ENCODE measurements at places on chromosomes 12 and 14.

- no peak for DNase-seq
Observed at GRCh38 chr12:72275526-72275925, 3.4 kb downstream of the TRHDE start.

GRCh38 chr14:97781961-97782360 lies 984.8 kb downstream of the VRK1 start:
- no peak for DNase-seq

DNA sequence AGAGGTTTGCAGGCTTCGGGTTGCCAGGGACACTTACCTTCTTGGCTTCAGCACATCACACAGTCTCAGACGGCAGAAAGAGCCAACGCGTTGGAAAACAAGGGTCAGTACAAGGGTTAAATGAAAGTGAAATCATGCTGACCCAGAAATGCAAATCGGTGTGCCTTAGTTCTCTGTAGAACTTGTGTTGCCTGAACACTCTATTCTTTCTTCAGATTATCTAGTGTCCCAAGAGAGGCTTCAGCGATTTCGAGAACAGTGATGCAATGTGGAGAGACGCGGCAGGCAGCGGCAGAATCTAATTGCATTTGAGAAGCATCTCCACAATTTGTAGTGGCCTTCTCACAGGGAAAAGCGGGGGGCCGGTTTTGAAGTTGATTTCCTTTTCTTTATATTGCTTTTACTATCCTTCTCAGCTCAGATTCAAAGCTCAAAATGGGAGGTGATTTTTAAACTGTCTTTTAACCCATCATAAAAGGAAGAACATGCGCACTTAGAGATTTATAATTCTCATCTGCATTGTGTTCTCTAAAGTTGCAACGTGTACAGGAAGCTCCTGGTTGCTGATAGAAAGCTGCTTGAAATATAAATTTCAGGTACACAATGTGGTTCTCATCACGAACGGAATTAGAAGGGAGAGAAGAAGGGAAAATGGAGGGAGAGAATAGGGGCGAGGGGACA lies 67.8 kb upstream of the EGLN3 start:
- DNase-seq = peak; percentile 23

- no peak for DNase-seq
Observed at GRCh38 chr14:23307687-23308644, 1.3 kb downstream of the BCL2L2 start.

DNA sequence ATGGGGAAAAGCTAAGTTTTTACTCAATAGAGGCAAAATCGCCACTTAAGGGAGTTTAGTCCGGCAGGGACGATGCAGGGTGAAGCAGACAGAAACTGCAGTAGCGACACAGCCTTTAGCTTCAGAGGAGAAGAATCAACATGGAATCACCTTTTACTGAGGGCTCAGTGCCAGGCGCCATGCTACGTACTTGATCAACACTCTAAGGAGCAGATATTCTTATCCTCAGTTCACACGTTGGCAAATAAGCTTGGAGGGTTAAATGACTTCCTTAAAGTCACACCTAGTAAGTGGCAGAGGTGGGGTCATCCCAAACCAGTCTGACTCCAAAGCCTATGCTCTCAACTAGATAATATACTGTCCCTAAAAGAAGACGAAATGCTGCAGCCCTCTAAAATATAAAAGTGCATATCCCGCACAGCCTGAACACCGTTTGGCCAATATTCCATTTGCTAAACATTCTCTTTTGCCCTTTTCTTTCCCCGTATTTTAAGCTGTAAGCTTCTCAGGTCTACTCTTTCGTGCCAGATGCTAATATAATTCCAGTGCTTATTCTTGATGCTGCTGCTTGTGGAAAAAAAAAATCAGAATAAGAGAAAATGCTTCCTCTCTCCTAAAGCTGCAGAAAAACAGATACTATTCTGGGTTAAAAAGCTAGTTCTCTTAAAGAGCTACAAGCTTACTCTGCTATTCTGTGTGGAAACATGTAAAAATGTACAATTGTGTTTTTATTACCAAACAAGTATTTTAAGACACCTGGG lies 10.9 kb downstream of the CCDC92 start:
- DNase-seq = no peak

DNA sequence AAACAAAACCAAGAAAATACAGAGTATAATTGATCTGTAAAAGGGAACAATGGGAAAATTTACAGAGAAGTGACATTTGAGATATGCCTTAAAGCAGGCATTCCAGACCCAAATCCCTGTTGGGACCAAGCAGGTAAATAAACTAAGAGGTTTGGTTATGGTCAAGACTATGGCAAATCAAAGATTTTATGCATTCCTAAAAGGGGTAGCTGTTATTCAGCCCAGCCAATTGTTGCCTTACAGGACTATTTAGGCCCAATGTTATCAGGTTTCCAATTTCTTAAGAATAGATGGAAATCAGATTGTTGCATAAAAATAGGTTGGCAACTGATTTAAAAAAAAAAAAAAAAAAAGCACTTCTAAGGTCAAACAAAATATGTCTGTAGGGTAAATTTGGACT lies 5.3 kb downstream of the DNAI7 start:
- no peak for DNase-seq

DNA sequence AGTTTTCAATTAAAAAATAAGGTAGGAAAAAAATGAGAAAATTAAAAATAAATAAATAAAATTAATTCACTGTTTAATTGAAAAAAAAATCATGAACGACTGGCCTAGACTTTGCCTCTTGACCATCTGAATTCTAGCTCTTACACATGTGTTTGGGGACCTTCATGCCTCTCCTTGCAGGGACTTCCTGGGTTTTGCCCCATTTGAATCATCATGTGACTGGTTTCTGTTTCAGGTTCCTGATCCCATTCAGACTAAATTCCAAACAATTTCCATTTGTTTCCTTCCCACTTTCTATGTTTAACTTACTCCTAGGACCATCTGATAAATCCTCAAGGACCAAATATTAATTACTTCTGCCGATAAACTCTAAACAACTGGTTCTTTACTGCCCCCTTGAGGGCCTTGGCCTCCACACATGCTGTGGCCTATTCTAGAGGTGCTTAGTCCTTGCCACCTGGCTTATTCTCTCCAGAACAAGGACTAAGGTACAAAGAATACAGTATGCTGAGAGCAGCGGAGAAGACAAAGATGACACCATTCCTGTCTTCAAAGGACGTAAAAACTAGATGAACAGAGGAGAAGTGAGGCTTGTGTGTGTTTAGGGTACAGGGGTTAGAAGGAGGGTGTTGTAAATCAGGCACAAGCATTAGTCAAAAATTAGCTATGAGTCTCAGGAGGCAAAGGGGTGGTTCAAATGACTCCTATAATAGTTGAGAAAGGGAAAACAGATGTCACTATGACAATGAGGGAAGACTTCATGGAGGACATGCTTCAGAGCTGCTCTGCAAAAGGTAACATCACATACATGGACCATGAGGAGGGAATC lies 125.8 kb upstream of the AVPR1A start:
- DNase-seq = no peak

DNA sequence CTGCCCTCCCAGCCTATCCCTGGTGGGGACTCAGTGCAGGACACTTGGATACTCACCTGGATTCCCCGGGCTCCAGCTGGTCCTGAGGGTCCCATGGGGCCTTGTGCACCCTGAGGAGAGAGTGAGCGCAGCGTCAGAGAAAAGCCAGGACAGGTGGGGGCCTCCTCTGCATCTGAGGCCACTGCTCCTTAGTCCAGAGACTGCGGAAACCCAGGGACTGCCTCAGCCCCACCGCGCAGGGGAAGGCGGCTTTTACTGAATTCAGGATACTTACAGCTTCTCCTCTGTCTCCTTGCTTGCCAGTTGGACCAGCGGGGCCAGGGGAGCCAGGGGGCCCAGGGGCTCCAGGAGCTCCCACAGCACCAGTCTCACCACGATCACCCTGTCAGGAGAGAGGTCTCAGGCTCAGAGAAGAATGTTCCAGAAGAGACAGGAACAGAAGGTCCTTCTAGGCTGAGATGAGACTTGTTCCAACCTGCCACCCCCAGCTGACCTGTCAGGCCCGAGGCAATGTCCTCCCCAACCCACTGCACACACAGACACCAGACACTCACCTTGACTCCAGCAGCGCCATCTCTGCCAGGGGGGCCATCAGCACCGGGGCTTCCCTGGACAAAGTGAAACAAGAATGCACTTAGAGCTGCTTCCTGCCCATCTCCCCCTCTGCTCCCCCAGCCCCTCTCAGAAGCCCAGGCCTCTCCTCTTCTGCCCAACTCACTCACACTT lies 13.8 kb downstream of the TMEM106C start:
- DNase-seq = no peak

DNA sequence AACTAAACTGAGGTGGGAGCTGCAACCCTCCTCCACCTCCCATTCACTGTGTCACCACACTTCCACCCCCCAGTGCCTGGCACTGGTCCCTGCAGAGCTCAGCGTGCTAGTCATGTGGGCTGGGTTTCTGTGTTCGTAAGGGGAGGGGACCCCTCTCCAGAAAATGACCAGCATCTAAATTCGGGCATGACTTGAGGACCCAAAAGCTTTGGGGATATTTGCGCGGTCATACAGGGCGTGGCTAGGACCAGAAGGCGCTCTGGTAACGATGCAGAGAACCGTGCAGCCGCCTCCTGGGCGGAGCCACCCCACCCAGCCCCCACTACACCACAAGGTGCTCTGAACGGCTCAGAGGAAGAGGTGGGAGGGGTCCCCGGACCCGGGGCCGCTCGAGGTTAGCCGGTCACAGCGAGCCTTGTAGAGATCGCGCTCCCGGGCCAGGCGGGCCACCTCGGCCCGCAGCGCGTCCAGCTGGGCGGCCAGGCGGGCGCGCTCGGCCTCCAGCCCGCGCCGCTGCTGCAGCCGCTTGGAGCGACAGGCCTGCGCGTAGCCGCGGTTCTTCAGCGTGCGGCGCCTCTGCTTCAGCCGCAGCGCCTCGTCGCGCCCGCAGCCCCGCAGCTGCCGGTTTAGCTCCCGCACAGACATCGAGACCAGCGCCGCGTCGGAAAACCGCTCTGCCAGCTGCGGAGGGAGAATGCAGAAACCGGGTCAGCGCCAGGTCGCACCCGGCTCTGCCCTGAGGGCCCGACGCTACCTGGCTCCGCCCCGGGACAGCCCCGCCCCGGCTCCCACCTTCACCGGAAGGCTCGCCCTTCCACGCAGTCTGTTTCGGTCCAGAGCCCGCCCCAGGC lies 9.8 kb downstream of the CPNE6 start:
- DNase-seq = peak; percentile 48

- no peak for DNase-seq
Observed at GRCh38 chr14:82387699-82388098, 854.0 kb upstream of the SEL1L start.

DNA sequence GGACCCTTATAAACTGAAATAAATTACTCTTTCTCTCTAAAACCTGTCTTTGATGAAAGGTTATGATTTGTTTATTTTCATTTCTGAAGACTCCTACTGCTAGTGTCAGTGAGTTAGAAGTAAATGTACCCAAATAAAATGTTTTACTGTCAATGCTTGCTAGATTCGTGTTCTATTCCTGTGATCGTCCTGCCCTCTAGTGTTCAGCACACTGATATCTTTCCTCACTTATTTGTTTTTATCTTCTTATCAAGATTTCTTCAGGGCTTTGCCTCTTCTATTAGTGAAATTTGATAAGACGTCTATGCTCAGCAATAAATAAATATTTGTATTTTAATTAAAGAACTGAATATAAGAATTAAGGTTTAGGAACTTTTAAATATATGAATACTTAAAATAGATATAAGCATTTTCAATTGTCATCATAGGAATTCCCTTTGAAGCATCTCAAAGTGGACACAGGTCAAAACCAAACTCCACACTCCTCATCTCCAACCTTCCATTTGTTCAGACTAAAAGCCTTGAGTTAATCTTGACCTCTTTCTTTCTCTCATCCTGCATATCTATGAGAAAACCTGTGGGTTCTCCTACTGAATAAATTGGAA lies 75.8 kb downstream of the C12orf50 start:
- DNase-seq = no peak

GRCh38 chr14:73236752-73237218 lies 521 bp upstream of the PAPLN start:
- DNase-seq = no peak

GRCh38 chr12:117188961-117189724 lies 1.1 kb downstream of the FBXO21 start:
- no peak for DNase-seq

DNA sequence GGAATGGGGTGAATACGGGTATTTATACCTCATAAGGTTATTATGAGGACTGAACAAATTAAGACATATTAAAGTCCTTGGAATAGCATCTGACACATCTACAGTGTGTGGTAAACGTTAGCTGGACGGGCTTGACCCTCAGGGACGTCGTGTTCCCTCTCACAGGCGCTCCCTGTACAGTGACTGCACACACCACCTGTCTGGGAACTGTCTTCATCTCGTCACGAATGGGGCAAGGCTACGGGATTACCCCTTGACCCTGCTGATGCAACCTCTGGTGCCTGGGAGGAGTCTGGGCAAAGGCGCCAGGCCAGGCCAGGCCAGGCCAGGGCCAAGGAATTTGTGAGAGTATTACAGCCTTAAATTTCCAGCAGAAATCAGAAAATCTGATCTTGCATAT lies 191.1 kb downstream of the CALM1 start:
- no peak for DNase-seq

DNA sequence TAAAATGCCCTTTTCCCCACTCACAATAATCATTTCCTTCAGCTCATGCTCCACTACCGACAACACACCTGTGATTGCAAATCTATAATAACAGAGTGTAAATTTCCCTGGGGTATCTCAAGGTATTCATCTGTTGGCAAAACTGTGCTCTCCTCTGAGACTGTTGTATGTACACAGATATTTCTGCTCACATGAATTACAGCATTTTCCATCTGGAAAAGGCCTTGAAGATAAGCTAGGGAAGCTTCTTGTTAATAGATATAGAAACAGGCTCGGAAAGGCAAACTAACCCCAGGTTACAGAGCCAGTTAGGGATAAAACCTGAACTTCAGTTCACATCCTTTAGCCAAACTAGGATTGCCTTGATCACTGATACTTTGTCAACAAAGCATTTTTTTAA lies 210.4 kb upstream of the KRR1 start:
- no peak for DNase-seq

- DNase-seq = no peak
Observed at GRCh38 chr12:50326590-50327284, 43.4 kb upstream of the LIMA1 start.

DNA sequence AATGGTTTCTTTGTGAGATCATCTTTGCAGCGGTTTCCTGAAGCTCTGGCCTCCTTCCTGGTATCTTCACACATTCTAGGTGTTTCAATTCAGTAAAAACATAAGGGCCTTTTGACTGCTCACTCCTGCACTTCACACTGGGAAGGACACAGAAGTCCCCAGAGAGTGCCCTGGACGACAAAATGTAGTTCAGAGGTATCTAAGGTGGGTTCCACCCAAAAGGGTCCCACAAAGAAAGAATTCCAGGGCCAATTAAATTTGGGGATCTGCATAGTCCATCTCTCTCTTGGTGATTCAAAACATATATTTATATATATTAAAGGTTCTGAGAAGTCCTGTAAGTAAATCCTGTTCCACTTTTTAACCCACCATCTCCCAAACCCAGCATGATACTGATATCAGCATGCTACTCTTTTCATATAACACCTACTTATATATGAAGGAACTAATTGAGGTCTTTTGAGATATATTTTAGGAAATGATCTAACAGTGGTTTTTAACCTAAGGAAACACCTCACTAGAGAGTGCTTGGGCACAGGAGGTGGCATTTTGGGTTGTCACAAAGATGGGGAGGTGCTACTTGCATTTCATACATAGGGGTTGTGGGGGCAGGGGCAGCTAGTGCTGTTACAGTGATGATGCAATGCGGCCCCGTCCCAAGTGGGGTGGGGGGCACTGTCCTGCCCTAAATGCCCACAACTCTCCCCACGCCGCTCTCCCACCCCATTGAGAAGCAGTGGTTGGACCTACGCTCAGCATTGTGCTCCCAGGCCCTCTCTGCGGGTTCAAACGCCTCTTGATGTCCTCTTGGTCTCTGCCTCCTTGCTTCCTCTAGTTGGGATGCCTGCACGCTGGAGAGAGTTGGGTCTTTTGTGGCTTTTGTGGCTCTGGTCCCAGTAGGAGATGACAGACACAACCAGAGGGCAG lies 109.4 kb downstream of the ARF6 start:
- DNase-seq = no peak
